ENCODE measurements at places on chromosomes 1 and 21.
A peak's percentile ranks its signal among the peaks of the same experiment; 100 is the strongest.

GRCh38 chr1:25161981-25162380 is 70.3 kb downstream of the SYF2 start:
- DNase-seq: peak; percentile 28

DNA sequence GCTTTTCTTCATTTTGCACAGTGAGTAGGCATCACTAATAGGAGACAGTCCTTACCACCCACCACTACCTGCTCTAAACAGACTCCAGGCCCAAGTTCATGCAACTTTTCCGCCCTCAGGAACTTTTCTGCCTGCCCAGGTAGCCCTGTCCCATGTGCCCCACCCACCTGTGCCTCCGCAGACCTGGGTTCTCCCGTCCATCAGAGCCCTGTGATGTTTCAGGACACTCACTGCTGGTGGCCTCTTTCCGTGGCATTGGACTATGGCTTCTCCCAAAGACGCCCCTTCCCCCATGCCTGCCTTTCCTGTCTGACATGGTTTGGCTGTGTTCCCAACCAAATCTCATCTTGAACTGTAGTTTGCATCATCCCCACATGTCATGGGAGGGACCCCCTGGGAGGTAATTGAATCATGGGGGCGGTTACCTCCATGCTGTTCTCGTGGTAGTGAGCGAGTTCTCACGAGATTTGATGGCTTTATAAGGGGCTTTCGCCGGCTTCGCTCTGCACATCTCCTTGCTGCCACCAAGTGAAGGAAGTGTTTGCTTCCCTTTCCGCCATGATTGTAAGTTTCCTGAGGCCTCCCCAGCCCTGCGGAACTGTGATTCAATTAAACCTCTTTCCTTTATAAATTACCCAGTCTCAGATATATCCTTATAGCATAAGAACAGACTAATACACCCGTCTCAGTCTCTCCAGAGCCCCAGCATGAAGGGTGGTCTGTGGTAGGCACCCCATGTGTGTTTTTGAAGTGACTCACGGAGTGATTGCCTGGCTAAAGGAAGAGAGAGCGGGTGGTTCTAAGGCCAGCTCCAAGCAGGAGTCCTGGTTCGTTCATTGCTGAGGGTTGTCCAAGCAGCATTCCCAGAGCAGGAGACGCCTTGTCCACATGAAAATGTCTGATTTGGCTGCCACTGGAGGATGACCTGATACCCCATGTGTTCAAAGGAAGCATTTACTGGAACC is 86.0 kb upstream of the ZBTB40 start:
- DNase-seq: no peak

DNA sequence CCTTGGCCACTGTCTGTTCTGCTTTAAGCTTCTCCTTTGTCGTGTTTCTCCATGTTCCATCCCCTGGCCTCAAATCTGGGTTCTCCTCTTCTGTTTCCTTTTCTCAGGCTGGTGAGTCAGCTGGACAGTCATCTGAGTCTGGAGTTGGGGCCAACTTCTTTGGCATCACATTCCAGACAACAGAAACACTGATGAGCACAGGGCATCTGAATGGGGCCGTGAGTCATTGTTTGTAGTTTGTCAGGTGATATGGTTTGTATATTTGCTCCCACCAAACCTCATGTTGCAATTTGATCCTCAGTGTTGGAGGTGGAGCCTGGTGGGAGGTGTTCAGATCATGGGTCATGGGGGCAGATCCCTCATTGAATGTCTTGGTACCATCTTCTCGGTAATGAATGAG is 14.3 kb upstream of the OLIG2 start:
- peak; percentile 16 for DNase-seq

DNA sequence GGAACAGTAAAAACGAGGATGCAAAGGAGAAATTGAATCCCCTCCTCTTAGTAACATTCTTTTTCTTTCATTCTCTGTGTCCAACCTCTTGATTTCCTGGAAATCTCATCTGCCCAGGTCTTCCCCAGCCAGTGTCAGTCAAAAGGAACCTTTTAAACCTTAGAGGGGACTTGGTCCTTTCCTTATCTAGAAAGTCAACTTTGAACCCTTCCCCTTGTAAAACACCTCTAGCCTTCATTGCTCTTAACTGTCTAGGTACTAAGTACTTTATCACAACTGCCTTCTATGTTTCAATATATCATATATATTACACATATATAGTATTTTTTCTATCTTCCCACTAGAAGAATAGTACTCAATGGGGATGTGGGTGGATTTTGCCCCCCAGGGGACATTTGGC is 282.1 kb downstream of the NTNG1 start:
- no peak for DNase-seq

DNA sequence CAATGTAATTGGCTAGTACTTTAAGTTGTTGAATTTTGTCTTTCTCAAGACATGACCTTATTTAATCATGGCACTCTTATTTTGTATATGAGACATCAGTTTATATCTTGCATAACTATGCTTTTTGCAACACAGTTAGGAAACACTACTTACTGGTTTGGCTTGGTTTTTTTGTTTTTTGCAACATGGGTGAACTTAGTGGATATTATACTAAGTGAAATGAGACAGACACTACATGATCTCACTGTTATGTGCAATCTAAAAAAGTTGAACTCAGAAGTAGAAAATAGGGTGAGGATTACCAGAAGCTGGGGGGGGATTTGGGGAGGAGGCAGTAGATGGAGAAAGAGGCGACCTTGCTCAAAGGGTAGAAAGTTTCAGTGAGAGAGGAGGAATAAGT is 132.1 kb downstream of the PLA2G4A start:
- peak; percentile 38 for DNase-seq

DNA sequence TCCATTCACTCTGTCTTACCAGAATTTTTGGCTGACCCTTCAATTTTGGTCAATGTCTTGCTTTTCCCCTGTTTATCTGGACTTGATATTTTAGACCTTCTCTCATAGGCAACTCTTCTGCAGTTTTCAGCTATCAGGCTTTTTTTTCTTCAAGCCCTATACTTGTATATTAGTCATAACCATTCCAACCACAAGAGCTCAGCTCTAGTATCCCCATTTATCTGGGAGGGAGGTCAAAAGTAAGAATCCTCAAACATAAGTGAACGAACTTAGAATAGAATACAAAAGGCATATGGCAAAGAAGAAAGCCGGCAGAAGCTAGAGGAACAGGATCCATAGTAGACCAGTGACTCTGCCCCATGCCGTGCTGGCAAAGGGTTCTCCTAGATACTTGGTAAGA is 45.9 kb upstream of the TNFSF4 start:
- DNase-seq: no peak

GRCh38 chr21:36762642-36763041 is 63.7 kb downstream of the SIM2 start:
- no peak for DNase-seq

- DNase-seq: no peak
Measured at GRCh38 chr1:203127666-203128430, at the start of gene ADORA1. Gene ADORA1 (plus strand): TSS chr1:203127726. CDS start chr1:203128842, 1,116 bp downstream.

GRCh38 chr1:153752571-153753195 is 22.5 kb upstream of the SLC27A3 start:
- DNase-seq: no peak

DNA sequence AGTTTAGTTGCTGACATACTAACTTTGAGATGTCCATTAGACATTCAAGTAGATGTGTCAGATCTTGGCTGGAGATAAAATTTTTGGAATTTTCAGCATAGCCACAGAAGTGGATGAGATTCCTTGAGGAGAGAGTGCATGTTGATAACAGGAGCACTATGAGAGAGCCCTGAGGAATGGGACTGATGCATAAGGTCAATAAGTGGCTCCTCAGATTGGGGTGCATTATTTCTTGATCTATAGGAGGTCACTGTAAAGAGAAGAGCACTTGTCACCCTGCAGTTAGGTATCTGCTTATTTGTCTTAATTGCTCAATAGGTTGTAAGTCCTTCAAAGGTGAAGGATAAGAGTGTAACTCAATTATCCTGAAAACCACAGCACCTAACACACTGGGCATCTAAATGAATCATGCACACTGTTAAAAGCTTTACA is 52.0 kb upstream of the TACSTD2 start:
- no peak for DNase-seq
